ENCODE measurements at places on chromosomes 6 and 20.

GRCh38 chr6:37695857-37696219, 1.8 kb downstream of the MDGA1 start:
- DNase-seq, result peak; percentile 38

DNA sequence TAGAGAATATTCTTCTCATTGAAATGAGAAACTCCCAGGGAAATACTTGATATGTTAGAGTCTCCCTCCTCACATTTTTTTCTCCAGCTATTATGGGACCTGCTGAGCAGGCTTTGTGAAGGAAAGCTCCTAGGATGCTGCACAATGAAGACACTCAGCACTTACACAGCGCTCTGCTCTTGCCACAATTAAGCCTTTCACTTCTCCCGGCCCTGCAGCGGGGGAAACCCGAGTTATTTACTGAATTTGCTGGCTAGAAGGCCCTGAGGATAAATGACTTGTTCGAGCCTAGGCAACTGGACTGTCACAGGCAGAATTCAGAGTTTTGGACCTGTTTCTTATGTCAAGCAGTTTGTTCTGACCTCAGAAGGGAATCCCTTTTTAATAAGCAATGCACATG, 102.0 kb downstream of the MAP3K7 start:
- DNase-seq, result no peak

DNA sequence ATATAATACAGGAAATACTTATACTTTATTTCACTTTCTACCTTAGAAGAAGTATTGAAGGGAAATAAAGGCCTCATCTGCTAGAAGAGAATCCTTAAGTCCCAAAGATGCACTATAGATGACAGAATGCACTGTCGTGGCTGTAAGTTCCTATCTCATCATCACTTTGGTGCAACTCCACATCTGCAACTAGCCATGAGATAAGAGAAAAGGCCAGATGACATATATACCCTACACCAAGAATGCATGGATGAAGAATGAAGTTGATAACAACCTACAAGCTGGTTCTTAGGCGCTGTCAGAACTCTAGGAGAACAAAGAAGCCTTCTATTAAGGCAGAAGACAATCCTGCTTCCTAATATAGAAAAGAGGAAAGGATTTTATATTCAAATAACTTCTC, 11.6 kb upstream of the PLN start:
- no peak for DNase-seq

DNA sequence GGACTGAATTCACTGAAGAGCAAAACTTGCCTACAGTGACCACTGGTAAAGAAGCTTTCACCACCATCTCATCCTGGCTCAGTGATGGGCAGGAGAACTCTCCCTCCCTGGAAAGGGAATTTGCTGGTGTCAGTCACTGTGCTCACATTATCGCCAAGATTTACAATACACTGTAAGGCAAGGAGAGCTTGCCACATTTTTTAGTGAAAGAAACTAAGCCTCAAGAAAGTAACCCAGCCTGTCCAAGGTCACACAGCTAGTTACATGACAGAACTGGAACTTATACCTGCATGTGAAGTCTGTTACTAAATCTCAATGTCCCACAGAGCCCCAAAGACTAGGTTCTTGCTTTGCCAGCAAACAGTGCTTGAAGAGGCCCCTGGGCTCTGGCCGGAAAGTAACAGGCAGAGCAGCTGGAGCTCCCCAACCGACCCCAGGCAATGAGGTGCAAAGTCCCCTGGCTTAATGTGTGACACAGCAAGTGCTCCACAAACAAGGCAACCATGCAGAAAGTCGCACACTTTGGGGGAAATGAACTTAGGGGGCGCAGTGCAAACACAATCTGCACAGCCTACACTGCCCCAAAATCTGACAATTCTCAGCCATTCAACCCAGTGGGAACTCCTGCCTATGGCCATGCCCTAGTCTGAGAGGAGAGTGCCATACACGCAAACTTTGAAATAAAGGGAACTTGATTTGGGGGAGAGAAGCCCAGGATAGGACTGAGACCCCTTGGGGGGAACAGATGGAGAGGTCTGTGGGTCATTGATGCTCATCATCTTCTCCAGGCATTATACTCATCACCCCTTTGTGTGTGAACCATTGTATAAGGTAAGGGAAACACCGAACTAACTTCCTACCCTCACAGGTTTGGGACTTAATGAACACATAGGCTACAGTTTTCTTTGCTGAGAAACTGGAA, 1.9 kb downstream of the BCL2L1 start:
- DNase-seq, result no peak

- DNase-seq, result peak; percentile 60
Observed at GRCh38 chr6:24740861-24741260, 21.9 kb upstream of the C6orf62 start.

- no peak for DNase-seq
Observed at GRCh38 chr6:33738153-33738552, 8.6 kb downstream of the IP6K3 start.

DNA sequence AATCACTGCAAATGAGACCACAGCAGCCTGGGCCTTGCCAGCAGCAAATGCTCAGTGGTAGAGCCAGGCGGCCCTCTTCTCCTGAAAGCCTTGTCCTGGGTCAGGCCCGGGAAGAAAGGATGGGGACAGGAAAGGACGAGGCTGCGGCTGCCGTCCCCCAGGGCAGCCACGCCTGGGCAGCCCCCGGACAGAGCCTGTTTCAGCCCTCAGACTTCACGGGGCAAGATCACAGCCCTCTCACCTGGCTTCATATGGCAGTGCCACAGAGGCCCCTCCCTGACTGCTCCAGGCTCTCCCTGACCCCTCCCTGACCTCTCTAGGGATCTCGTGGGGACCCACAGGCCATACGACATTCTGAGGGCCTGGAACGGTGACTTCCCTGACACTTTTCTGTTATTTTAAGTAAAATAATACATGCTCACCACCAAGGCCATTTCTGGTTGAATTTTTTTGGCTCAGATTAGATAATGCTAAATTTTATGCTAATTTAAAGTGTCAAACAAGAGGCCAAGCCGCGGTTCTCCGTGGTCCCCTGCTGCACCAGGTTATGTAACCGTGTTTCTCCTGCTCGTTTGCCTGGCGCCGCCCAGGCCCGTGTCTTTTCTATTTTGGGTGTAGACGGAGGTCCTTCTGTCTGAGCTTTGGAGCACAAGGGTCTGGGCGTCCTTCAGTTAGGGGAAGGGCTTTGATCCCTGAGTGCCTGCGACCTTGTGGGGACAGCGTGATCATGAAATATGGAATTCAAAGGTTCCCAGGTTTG, 59.9 kb upstream of the BHLHE23 start:
- DNase-seq, result no peak

- peak; percentile 59 for DNase-seq
Observed at GRCh38 chr6:56513631-56514030, 129.1 kb downstream of the DST start.

GRCh38 chr20:43938932-43939761, 24.5 kb downstream of the TOX2 start:
- DNase-seq, result peak; percentile 100

- no peak for DNase-seq
Observed at GRCh38 chr6:79385893-79386292, 151.3 kb downstream of the LCA5 start.

DNA sequence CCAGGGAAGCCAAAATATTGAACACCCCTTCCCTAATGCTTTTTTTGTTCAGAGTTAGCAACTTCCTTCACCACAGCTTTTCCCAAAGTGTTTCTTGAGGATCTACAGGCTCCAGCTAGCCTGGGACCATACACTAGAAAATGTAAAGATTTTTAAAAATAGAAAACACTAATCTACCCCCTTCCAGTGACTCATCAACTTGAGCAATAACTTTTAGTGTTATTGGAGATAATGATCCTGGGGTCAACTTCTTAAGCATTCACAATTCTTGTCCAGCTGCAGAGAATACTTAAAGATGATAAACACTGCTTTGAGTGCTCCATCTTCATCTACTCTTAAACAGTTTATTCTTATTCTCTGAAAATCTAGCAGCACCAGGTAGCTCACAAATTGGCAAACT, 131.6 kb downstream of the COL9A1 start:
- DNase-seq, result no peak

DNA sequence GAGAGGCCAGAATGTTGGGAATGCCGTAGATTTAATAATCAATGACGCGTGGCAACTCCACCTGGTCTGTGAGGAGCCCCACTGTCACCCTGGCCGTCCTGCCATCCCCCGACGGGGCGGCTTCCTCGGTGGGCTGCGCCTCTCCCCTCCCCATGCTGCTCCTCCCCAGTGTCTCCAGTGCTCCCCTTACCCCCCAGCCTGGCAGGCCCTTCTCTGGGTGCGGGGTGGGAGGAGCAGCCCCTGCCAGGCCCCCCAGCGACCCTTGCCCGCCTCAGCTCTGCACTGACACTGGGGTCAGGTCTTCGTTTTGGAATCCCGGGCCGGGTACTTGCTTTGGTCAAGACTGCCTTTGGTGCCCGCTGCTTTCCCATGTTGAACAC, 82.3 kb upstream of the FRMD1 start:
- DNase-seq, result no peak

DNA sequence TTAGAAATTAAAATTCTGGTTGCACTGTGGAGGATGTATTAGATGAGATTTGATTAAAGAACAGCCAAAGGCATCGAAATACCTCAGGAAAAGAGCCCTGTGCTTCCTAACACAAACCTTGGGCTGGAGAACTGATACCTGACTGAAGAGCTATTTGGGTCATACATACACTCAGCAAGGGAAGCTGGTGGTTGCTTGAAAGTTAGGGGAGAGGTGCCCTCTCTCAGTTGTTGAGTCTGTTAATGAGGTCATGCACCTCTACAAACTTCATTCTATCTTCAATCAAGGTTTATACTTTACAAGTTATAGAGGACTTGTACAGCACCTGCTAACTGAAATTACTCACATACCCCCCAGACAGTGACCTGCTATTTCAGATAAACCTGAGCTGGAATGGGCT, 25.5 kb downstream of the FAM184A start:
- DNase-seq, result no peak

- peak; percentile 78 for DNase-seq
Observed at GRCh38 chr20:37311710-37312355, 22.4 kb downstream of the MANBAL start.

DNA sequence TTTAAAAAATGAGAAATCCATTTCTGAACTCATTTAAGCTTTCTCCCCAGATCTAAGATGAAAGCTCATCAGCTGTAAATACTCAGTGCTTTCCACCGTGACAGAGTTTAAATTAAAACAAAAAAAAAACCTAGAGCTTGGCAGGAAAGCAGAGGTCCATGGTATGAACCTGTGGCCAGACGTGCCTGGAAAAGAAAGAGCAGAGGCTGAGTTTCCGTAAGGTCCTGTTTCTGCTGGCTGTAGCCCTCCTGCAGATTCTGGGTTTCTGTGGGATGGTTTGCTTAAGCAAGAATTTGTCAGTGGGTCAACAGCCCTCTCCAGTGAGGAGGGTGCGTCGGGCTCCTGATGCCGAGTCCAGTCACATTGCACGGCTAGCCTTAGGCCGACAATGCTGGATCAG, 383.2 kb downstream of the SAMD5 start:
- DNase-seq, result no peak

DNA sequence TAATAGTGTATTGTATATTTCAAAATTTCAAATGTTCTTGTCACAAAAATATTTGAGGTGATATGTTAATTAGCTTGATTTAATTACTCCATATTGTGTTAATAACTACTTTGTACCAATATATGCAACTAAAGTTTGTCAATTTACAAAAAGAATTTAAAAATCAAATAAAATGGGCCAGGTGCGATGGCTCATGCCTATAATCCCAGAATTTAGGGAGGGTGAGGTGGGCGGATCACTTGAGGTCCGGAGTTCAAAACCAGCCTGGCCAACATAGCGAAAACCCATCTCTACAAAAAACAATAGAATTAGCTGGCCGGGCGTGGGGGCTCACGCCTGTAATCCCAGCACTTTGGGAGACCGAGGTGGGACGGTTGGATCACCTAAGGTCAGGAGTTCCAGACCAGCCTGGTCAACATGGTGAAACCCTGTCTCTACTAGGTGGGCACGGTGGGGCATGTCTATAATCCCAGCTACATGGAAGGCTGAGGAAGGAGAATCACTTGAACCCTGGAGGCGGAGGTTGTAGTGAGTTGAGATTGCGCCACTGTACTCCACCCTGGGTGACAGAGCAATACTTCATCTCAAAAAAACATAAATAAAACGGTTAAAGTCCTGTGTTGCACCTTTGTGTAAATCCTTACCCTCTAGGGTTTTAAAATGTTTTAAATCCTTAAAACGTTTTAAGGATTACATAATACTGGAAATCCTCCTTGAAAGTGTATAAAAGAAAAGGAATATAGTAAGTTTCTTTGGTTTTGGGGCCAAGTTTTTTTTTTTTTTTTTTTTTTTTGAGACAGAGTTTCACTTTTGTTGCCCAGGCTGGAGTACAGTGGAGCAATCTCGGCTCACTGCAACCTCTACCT, 4.0 kb downstream of the HSPA1B start:
- DNase-seq, result peak; percentile 15

DNA sequence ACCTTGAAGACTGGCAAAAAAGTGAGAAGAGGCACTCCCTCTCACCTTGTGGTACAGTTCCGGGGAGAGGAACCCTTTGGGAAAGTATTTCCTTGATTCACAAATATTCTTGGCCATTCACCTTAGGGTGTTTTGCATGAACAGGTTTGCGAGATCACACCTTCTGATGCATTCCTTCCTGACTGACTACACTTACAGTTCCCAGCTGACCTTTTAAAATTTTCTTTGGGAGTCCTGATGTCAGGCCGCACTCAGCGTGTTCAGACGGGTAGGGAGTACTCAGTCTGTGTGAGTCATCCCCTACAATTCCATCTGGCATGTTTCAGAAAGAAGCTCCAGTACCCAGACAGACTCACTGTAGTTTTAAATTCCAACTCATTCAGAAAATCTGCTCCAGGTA, 1.7 kb downstream of the ADGRF4 start:
- peak; percentile 60 for DNase-seq

- DNase-seq, result no peak
Observed at GRCh38 chr6:157201083-157201482, 122.2 kb downstream of the TMEM242 start.

GRCh38 chr20:50487397-50487796, 22.8 kb upstream of the PTPN1 start:
- DNase-seq, result no peak

DNA sequence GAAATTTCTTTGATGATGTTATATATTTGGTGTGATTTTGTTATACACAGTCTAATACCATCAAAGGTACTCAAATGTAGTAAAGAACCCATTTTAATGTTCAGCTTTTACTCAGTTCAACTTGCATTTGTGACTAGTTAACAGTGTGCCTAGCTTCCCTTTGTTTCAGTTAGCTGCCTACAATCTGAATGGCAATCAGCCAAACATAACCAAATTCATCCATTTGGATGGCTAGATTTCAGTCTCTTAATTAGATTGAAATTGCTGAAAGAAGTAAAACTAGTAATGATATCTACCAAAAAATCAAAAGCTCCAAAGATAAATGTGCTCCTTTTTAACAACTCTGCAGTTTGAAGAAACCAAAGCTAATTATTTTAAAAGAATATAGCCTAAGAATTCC, 6.9 kb downstream of the EPHA7 start:
- no peak for DNase-seq

DNA sequence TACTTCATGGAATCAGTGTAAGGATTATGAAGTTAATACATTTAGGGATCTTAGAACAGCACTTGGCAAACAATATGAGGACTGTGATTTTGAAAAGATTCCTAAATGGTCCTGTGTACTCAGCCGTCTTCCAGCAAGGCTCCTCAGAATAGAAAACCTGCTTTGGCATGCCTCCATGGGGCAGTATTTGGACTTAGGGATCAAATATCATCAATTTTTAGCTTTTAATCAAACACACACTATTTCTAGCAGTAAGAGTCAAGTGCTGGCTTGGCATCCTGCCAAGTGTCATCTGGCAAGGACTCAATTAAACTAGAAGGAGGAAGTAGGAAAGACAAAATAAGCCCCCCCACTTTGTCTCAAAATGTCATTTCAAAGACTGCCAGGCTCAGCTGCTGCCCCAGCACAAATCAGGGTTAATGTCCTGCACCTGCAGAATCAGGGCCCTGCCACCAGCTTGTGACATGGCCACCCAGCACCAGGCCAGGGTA, 40.8 kb downstream of the IYD start:
- DNase-seq, result no peak

Data from GM23248 (cell line).